Left cardiac atrium (tissue), 4 donors: ENCODE measurements at places on chromosomes 3 and 15. TPM values are rescaled to one million over a fixed set of nuclear protein-coding genes. Genes with fewer than 3 reads are reported as not detected.

The LRRC34 gene
- total RNA-seq, result 2.7 TPM

The SMAD3 gene
- total RNA-seq, result 24.0 TPM

The ACAA1 gene
- total RNA-seq, result 73.8 TPM

- no peak for DNase-seq
Measured at GRCh38 chr3:59555593-59556315, 505.9 kb upstream of the CFAP20DC start.

DNA sequence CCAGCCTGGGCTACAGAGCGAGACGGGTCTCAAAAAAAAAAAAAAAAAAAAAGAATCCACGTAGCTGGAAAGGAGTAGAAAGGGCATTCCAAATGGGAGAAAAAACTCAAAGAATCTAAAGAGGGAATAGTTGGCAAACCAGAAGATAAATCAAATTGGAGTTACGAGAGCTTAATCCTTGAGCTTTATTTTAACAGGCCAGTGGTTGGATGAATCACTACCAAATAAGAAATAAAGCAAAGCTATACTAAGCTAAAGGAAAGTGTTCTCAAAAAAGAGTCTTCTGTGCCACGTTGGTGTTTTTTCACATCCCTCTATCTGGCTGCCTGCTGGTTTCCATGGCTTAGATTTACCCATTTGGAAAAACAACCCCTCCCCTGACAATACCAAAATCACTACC, 14.0 kb downstream of the VGLL4 start:
- no peak for DNase-seq

GRCh38 chr3:86785386-86785785, 205.6 kb downstream of the VGLL3 start:
- DNase-seq, result no peak
